ENCODE measurements at places on chromosomes 3 and 15. TPM values are rescaled to one million over a fixed set of nuclear protein-coding genes. Genes with fewer than 3 reads are reported as not detected.

The SLC28A2 gene
- not detected for total RNA-seq

The TMEM89 gene
- not detected for total RNA-seq

The TMCO5A gene
- total RNA-seq: not detected

The GP9 gene
- not detected for total RNA-seq

The LRRC28 gene
- 20.2 TPM for total RNA-seq

The C2CD4B gene
- total RNA-seq: 0.73 TPM

The CISH gene
- total RNA-seq: 1.9 TPM

The CPEB1 gene
- 4.0 TPM for total RNA-seq

The IL5RA gene
- not detected for total RNA-seq

The ADAMTS17 gene
- total RNA-seq: 1.9 TPM

The CLDN18 gene
- total RNA-seq: not detected

The MEGF11 gene
- 3.5 TPM for total RNA-seq

The ALDH1A2 gene
- total RNA-seq: 0.31 TPM

The TADA3 gene
- total RNA-seq: 55.2 TPM

The NCBP2 gene
- total RNA-seq: 96.7 TPM

The POTEB2 gene
- total RNA-seq: not detected

The CRABP1 gene
- 385 TPM for total RNA-seq

The FEZF2 gene
- not detected for total RNA-seq

The EPHB1 gene
- total RNA-seq: 5.9 TPM

The CKMT1B gene
- total RNA-seq: 30.5 TPM

The GOLGA8S gene
- total RNA-seq: 0.11 TPM

The CPLX3 gene
- not detected for total RNA-seq

The ARRDC4 gene
- 3.8 TPM for total RNA-seq

The CNBP gene
- 351 TPM for total RNA-seq

The ATP13A4 gene
- total RNA-seq: not detected

The GOLGA8M gene
- total RNA-seq: not detected

The RTP4 gene
- not detected for total RNA-seq

The TXNRD3 gene
- 3.4 TPM for total RNA-seq

The GOLGA8T gene
- 1.5 TPM for total RNA-seq

The LDHAL6B gene
- not detected for total RNA-seq

The PCLAF gene
- total RNA-seq: 65.7 TPM

The CXCR6 gene
- not detected for total RNA-seq

The CASR gene
- 0.58 TPM for total RNA-seq

The ROPN1 gene
- not detected for total RNA-seq

The SAMD7 gene
- total RNA-seq: not detected

The LRTM1 gene
- not detected for total RNA-seq

The CCR3 gene
- total RNA-seq: not detected

The C15orf62 gene
- total RNA-seq: 0.56 TPM

The POTEB3 gene
- total RNA-seq: not detected

The TRIM42 gene
- total RNA-seq: not detected

The RLBP1 gene
- total RNA-seq: not detected

The GPR62 gene
- 0.19 TPM for total RNA-seq

The ADAMTSL3 gene
- 1.4 TPM for total RNA-seq

The IQCF5 gene
- total RNA-seq: not detected

The GABRR3 gene
- not detected for total RNA-seq

The MTMR10 gene
- total RNA-seq: 13.7 TPM

Measured in H1 (cell line).